Activated CD8-positive, alpha-beta memory T cell treated with anti-CD3 and anti-CD28 coated beads, Interleukin-2, amount 10 ng/mL, durations not matched to agents 7 days and 5 days (primary cell): ENCODE measurements at places on chromosomes 5 and 9. TPM values are rescaled to one million over a fixed set of nuclear protein-coding genes. Genes with fewer than 3 reads are reported as not detected.

The ANGPTL2 gene
- not detected for total RNA-seq

The ELOVL7 gene
- total RNA-seq, result 0.44 TPM

The IARS1 gene
- total RNA-seq, result 146 TPM

The SEMA4D gene
- 408 TPM for total RNA-seq

The IL9 gene
- total RNA-seq, result not detected

The FEM1C gene
- total RNA-seq, result 13.5 TPM

The PPIC gene
- not detected for total RNA-seq

The AUH gene
- total RNA-seq, result 33.5 TPM

The PCDHGA1 gene
- not detected for total RNA-seq

The C5orf58 gene
- total RNA-seq, result not detected

The SYNPO gene
- 0.09 TPM for total RNA-seq

The PCDHGA11 gene
- not detected for total RNA-seq

The ADRA1B gene
- 0.49 TPM for total RNA-seq

The HMHB1 gene
- not detected for total RNA-seq

The SEMA6A gene
- total RNA-seq, result not detected

The PROB1 gene
- 10.9 TPM for total RNA-seq

The SCGB3A2 gene
- total RNA-seq, result not detected

The IL33 gene
- not detected for total RNA-seq

The TCF7 gene
- total RNA-seq, result 7.0 TPM

The ENC1 gene
- 0.38 TPM for total RNA-seq

The NR6A1 gene
- 1.2 TPM for total RNA-seq

The SV2C gene
- 0.26 TPM for total RNA-seq

The PBX3 gene
- 20.2 TPM for total RNA-seq

The S100Z gene
- 0.42 TPM for total RNA-seq

The RMRP gene
- 6,751 TPM for total RNA-seq

The FAM81B gene
- total RNA-seq, result not detected

The WNK2 gene
- total RNA-seq, result not detected

The ORM2 gene
- total RNA-seq, result not detected

The MYMK gene
- not detected for total RNA-seq

The PTPN3 gene
- total RNA-seq, result 4.1 TPM

The C9orf43 gene
- 0.41 TPM for total RNA-seq

The OGN gene
- not detected for total RNA-seq

The PCDHGB2 gene
- 0.12 TPM for total RNA-seq

The SLC36A3 gene
- not detected for total RNA-seq

The PAXX gene
- 68.6 TPM for total RNA-seq

The GMCL2 gene
- total RNA-seq, result not detected

The TUSC1 gene
- total RNA-seq, result not detected

The SLIT3 gene
- not detected for total RNA-seq

The OTULINL gene
- total RNA-seq, result 46.7 TPM

The TRIM7 gene
- 1.6 TPM for total RNA-seq

The INSL4 gene
- not detected for total RNA-seq

The NR5A1 gene
- not detected for total RNA-seq

The IL5 gene
- total RNA-seq, result 20.0 TPM

The CDC14B gene
- total RNA-seq, result 1.1 TPM

The FASTKD3 gene
- 10.5 TPM for total RNA-seq

The WDR31 gene
- 1.1 TPM for total RNA-seq

The GABRA6 gene
- total RNA-seq, result not detected

The IFNB1 gene
- 1.2 TPM for total RNA-seq

The ARHGEF28 gene
- not detected for total RNA-seq

The TMC1 gene
- total RNA-seq, result not detected

The ZMYND19 gene
- total RNA-seq, result 34.0 TPM

The UNC13B gene
- total RNA-seq, result 1.2 TPM

The CCNI2 gene
- total RNA-seq, result 16.7 TPM

The PCDHB14 gene
- total RNA-seq, result not detected

The NUTM2G gene
- total RNA-seq, result not detected

The CDC25C gene
- total RNA-seq, result 14.9 TPM
